Activated CD8-positive, alpha-beta memory T cell treated with anti-CD3 and anti-CD28 coated beads for 4 hours (primary cell): ENCODE measurements at places on chromosomes 5 and 9.

DNA sequence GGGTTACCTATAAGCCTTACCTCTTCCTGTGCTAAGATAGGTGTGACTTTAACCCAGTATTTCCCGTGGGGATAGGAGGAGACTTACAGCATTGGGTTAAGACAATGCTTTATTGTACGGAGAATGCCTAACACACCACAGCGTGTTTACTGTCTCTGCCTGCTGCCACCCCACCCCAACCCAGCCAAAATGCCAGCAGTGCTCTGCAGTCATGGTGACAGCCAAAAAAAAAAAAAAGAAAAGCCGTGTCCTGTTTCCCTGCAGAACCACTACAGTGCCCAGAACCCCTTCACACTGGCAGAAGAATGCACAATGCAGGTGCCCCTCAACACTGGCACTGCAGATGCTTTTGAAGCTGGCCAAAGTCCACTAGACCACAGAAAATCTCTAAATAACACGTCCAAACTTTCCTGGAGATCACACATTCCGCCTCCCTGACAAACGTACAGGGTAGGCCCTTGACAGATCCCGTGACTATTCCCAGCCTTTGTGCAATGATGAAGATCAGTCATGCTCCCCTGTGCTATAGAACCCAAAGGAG, 102.2 kb downstream of the SERINC5 start:
- no peak for DNase-seq

DNA sequence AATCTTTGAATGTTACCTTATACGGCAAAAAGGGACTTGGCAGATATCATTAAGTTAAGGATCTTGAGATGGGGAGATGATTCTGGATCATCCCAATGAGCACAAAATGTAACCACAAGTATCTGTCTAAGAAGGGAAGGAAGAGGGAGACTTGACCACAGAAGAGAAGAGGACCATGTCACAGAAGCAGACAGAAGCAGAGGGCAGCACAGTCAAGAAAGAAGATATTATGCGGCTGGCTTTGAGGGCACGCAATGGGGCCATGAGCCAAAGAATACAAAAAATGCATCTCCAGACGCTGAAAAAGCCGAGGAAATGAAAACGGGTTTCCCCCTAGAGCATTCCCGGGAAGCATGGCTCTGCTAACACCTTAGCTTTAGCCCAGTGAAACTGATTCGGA, 225.3 kb downstream of the NR2F1-AS1 start:
- no peak for DNase-seq

GRCh38 chr9:120645760-120646159, 65.8 kb upstream of the CDK5RAP2 start:
- no peak for DNase-seq

DNA sequence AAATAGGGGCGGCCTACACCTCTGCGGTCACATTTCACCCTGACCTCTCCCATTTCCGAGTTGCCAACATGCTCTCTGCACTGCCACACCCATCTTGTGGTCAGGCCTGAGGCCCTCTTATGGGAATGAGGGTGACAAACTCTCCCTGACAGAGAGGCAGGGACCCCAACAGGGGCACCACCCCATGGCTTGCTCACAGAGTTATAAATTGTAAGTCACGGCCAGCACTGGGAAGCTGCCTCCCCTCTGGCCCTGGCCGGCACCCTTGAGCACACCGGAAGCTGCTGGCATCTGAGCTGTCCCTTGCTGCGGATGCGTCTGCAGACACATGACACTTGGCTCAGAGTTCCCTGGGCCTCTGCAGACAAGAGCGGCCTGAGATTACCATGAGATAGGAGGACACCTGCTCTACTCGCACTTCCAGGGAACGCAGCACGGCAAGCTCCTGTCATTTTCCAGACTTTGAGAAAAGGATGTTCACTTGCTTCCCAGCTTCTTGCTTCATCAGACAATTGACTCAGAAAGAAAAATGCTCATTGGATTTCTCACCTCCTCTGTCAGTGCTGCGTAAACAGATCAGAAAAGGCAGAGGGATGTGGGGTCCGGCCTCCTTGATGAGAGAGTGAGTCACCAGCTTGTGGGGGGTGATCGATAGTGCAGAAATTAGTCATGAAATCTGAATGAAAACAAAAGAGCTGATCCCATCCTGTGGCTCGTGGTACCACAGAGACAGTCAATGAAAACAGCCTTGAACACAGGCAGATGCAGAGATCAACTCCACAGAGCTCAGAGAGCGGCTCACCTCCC, 269.8 kb downstream of the SYK start:
- no peak for DNase-seq

DNA sequence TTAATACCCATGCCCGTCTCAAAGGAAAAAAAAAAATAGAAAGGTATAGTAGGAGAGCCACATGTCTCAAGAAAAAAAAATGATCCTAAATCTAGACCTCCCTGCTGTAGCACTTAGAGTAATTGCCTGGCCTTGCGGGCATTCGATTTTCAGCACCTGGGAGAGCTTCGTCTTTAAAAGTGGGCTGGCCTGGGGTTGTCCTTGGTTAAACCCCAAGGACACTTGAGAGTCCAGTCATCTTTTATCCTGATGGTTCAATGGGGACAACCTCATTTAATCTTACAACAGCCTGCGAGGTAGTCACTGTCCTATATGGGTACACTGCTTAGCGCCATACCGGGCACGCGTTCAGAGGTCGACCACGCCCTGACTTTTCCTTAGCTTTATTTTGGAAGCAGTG, 60.1 kb downstream of the MAT2B start:
- no peak for DNase-seq

- DNase-seq = no peak
These were observed 47.9 kb upstream of the HSPA9 start for GRCh38 chr5:138623053-138623452.

GRCh38 chr9:18568973-18569372, 95.0 kb downstream of the ADAMTSL1 start:
- DNase-seq = no peak

DNA sequence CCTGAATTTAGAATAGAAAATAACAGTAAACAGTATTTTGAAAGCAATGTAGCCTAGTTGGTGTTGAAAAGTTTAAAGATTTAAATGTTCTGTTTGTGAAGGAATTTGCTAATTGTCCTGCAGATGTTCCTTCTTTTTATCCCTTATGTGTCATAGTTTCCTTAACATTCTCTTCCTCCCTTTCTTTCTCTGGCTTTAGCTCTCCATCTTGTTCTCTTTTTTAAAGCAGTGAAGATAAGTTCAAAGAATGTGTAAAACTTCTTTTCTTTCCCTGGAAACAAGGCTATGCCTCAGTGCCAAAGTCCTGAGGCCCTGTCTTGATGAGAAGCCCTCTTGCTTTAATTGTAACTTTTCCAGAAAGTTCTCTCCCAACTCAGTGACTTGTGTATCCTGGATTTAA, 24.4 kb upstream of the GAS1 start:
- DNase-seq = no peak

GRCh38 chr9:73370053-73370452, 218.4 kb downstream of the ANXA1 start:
- DNase-seq = no peak

- no peak for DNase-seq
These were observed 43.9 kb downstream of the NDUFS4 start for GRCh38 chr5:53604309-53604708.

DNA sequence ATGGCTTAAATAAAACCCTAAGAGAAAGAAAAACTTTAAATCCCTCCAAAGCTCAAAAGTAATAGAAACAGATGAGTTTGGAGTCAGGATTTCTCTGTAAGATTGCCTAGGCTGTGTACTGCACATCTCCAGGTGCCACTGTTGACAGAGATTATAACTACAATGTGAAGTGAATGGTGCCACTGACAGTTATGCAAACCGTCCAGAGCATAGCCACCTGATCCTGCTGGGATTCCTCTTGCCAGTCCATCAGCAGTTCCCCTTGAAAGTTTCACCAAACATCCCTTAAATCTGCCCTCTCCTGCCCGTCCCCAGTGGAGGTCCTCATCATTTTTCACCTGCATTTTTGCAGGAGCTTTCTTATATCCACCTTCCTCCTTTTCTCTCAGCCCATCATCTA, 42.5 kb downstream of the FXN start:
- no peak for DNase-seq

- no peak for DNase-seq
These were observed 87.3 kb downstream of the LIFR start for GRCh38 chr5:38468978-38469706.

DNA sequence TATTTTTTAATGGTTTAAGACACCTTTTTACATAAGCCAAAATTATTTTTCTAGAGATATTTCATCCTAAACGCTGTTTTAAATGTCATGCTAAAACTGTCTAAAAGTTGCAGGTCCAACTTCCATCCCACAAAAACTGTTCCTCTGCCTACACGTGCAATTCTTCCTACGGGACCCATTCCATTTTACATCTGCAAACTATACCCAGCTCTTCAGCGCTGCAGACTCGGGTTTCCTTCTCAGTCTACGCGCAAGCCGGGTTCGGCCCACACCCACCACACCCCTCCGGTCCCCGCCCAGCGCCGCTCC, 8.7 kb downstream of the RANBP6 start:
- DNase-seq = no peak

GRCh38 chr5:102818345-102818744, 63.2 kb downstream of the PAM start:
- DNase-seq = no peak

GRCh38 chr5:57468481-57469163, 14.0 kb downstream of the ACTBL2 start:
- no peak for DNase-seq

DNA sequence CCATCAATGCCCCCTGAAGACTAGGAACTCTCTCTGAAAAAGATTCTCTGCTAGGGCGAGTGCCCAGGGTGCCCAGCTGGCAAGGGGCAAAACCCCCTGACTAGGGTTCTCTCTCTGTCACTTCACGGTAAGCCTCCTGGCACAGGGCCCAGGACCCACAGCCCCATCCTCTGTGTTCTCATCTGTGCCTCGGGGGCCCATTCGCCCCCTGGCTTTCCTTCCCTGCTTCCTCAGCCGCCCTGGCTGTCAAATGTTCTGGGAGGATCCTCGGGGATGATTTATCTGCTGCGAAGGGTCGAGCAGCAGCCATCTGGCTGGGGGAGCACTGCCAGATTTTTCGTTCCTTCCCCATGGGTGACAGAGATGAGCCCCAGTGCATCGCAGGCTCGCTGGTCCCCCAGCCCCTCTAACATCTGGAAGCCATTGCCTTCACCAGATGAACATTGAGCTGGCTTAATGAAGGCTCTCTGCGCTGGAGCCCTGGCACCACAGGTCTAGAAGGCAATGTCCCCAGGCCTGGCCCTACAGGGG, 24.2 kb downstream of the HMCN2 start:
- no peak for DNase-seq

- no peak for DNase-seq
These were observed 60.1 kb upstream of the ZNF608 start for GRCh38 chr5:124806373-124807077.

GRCh38 chr5:136205061-136205702, 12.2 kb upstream of the SMIM32 start:
- DNase-seq = no peak

GRCh38 chr9:114025196-114025753, 52.8 kb downstream of the AMBP start:
- DNase-seq = no peak

DNA sequence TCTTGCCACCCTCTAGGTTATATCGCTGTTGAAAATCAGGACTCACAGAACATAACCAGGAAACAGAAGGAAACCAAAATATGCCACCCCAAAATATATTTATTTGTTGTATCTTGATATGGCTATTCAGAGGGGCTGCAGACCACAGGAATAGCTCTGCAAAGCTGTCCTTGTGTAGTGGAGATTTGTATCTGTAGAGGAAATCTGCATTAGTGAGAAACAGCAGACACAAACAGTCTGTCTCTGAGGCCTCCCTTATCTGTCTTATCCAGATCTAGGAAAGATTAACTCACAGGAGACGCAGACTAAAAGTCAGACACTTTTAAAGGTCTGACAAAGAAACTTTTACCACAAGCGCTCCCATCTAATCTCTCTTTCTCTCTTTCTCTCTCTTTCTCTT, 54.1 kb upstream of the CEMIP2 start:
- no peak for DNase-seq

GRCh38 chr9:117779760-117780159, 75.6 kb downstream of the TLR4 start:
- DNase-seq = no peak

DNA sequence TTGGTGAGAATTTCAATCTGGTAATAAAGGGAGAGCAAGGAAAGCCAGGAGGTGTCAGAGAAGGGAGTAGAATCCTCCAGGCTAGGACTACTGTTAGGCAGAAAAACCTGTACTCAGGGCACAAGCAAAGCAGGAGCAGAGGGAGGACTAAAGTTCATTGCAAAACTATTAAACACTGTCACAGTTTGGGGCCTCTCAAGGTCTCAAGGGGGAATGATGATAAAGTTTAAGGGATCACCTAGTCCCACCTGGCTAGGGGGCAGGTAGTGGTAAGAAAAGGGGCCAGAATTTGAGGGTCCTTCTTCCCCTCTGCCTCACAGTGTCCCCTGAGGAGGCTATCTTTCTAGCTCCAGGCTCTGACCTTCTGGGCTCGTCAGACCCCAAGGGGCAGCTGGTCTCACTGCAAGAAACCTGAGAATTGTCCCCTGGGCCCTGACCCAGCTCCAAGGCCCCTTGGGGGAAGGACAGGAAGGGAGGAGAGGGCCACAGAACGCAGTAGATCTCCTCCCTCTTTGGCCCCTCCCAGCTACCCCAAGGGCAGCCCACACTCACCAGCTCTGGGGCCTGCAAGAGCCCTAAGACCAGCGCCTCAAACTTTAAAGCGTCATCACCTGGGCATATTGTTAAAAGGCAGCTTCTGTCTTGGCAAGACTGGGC, 974 bp downstream of the CCDC69 start:
- no peak for DNase-seq

- DNase-seq = no peak
These were observed 30.6 kb downstream of the NDUFS6 start for GRCh38 chr5:1831677-1832313.

- DNase-seq = no peak
These were observed 26.4 kb downstream of the TNPO1 start for GRCh38 chr5:72842816-72843215.

- DNase-seq = no peak
These were observed 155.0 kb upstream of the PANK3 start for GRCh38 chr5:168734119-168734518.

GRCh38 chr5:143225511-143225910, 178.0 kb downstream of the NR3C1 start:
- no peak for DNase-seq

DNA sequence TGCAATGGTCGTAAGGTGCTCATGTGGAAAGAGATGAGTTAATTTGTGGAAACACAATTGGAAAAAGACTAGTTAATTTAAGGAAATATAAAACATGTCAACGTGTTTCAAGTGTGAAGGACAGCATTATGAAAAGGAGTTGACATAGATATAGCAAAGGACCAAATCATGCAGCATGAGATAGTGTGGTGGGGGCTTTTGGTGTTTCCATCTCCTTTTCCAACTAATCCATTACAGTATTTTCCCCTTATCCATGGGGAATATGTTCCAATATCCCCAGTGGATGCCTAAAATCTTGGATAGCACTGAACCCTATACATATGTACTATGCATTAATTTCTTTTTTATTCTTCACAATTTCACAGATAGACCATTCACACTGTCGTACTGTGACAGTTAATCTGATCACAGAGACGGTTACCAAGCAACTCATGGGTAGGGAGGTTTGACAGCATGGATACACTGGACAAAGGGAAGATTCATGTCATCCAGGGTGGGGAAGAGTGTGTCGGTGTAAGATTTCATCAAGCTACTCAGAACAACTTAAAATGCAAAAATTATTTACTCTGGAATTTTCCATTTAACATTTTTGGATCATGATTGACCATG, 238.6 kb downstream of the CDH12 start:
- no peak for DNase-seq
